Hepatocyte (in vitro differentiated cells): ENCODE measurements at places on chromosomes 1 and 21.

GRCh38 chr1:107358619-107359327 lies 217.9 kb downstream of the NTNG1 start:
- no peak for DNase-seq

- DNase-seq: no peak
These were observed 11.0 kb upstream of the FCGR2A start for GRCh38 chr1:161494091-161494735.

DNA sequence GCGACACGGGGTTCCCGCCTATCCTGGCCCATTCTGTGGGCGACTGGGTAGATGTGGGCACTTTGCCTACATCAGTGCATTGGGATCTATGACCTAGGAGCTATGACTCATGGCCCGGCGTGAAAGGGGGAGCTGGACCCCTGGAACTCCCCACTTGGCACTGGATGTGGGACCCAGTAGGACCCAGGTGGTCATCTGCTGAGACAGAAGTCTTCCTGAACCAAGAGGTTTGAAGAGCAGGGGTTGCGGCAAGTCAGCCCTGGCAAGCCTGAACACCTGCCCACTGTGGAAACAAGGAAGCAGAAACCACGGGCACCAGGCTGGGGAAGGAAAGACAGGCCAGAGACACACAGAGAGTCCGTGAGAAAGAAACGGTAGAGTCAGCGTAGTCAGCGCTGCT lies 656.7 kb downstream of the AJAP1 start:
- no peak for DNase-seq

DNA sequence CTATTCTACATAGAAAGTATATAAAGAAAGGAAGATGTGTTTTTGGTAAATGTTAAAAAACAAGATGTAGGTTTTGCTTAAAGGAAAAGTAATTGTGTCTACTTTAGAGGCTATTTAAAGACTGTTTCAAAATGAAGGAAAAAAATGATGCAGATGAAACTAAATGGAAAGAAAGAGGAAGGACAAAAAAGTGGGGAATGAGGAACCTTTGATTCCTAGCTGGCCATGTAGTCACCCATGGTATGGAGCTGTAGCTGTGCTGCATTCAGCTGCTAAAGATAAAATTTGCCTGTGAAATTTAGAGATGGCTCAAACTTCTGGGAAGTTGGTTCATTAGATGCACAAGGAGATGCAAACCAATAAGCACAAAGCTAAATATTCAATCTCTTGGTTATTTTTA lies 86.8 kb upstream of the SERBP1 start:
- DNase-seq: no peak

GRCh38 chr1:26607186-26607585 lies 77.6 kb downstream of the RPS6KA1 start:
- DNase-seq: no peak

DNA sequence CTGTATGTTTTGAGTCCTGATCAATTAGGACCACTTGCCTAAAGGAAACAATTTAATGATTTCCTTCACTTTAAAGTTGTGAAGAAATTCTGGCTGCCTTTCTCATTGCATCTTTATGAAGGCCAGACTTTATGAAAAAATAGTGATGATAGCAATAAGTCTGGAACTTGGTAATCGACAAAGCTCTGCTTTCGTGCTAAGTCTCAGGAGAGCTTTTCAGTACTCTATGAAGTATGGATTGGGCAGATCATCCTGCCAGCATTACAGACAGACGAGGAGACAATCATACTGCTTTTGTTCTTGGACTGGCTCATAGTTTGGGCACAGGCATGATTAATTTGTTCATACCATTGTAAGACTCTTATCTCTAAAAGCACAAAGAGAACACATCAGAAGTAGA lies 45.5 kb upstream of the KCNJ15 start:
- no peak for DNase-seq

DNA sequence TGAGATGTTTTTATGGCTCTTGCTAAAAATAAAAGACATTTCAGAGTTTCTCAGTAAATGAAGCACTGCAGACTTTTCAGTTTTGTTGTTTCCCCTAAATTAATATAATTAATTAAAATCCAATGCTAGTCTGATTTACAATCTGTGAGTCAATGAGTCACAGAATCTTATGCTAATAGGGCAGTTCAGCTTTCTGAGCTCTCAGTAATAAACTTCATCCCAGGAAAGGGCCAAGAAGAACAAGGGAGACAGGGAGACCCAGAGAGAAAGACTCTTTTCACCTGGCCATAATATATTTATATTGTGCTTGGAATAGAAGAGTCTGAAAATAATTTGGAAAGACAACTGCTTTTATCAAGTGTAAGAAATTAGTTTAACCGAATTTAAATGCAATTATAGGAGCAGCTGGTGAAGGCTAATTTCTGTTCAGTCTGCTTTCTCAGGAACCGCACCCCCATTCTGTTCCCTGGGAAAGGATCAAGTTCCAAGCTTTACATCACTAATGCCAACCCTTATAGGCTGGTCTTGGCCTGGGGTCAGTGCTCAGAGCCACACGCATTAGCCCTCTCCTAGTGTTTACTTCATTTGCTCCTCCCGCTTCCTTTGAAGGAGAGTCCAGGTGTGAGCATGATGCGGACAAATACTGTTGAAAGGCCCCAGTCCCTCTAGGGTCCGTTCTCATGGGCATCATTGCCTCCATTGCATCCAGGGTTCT lies 145.6 kb downstream of the ZBTB18 start:
- DNase-seq: no peak

GRCh38 chr1:235954306-235955283 lies 87.9 kb upstream of the LYST start:
- DNase-seq: no peak

GRCh38 chr1:10514490-10515235 lies 39.9 kb downstream of the PEX14 start:
- peak; percentile 59 for DNase-seq

GRCh38 chr21:43987509-43987908 lies 24.6 kb upstream of the TRAPPC10 start:
- DNase-seq: no peak

- no peak for DNase-seq
These were observed 17.8 kb downstream of the PAPPA2 start for GRCh38 chr1:176480750-176481149.

DNA sequence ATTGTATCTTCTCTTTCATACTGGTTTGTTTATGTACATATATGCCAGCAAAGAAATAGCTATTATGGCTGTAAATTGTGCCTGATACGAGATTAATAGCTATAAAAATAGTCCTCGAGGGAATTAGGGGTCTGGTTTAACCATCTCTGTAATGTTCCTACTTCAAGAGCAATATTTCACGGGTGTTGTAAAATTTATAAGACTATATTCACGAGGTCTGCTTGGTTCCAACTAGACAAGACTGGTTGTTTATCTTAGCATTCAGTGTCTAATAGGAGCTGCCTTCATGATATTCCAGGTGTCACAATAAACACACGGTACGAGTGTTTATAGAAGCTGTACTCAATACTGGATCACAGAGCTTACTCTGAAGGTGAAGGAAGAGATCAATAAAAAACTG lies 389.9 kb downstream of the SIPA1L2 start:
- no peak for DNase-seq

DNA sequence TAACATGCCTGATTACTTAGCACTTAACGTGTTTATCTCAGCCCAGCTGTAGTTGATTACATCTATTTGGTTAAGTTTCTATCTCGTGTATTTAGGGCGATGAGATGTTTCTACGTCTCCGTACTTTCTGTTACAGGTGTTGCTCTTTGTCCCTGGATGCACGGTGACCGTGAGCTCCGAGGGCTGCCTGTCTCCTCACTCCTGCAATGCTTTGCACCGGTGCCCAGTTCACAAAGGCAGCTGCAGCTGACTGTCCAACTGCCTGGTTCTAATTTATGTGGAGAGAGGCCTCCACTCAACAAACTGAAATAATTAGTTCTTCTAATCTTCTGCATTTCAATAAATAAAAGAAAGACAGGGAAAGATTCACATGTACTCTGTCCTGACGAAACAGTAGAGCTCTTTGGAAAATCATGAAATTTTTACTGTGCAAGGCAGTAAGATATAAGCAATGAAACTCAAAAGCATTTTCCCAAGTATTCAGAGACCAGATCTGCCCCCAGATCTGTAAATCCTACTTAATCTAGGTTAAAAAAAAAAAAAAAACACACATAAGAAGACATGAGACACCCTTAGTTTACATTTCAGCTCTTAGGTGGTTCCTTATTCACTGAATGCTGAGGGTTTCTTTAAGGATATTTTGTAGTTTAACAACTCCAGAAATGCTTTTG lies 108.2 kb downstream of the TGFBR3 start:
- peak; percentile 31 for DNase-seq

- DNase-seq: no peak
These were observed 48.6 kb downstream of the TMPRSS15 start for GRCh38 chr21:18354947-18355346.

- no peak for DNase-seq
These were observed 5.3 kb downstream of the LUZP1 start for GRCh38 chr1:23163395-23163794.

GRCh38 chr1:168824418-168825065 lies 95.5 kb upstream of the DPT start:
- DNase-seq: no peak

DNA sequence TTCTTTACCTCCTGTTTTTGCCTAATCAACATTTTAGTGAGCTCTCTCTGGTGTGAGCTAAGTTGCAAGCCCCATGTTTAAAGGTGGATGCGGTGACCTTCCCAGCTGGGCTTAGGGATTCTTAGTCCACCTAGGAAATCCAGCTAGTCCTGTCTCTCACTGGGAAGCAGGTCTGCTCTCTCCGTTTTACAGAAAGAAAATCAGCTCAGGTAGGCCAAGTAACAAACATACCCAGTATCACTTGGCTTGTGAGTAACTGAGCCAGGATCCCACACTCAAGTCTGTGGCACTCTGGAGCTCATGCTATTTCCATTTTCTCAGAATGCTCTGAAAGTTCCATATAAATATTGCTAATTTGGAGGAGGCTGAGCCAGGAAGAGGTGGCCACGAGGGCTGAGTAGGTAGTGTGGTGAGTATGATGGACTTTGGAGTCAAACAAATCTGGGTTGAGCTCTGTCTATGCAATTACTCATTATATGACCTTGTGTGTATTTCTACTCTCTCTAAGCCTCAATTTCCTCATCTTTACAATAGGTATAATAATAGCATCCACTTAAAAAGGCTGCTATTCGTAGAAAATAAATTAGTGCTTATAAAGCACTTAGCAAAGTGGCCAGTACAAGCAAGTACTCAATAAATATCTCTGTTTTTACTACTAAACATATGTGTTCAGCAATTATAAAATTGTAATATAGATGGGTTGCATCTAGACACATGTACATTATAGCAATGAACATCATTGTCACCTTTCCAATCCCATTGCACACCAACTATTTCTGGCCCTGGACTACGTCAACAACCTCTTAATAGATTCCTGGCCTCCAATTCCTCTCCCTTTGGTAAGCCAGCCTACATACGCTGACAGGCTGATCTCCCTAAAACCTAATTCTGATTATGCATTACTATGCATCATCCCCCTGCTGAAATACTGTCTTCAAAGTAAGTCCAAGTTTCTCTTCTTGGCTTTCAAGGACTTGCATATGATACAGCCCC lies 32.7 kb upstream of the DHCR24 start:
- DNase-seq: peak; percentile 43

GRCh38 chr1:59739111-59739510 lies 75.6 kb upstream of the HOOK1 start:
- DNase-seq: no peak

DNA sequence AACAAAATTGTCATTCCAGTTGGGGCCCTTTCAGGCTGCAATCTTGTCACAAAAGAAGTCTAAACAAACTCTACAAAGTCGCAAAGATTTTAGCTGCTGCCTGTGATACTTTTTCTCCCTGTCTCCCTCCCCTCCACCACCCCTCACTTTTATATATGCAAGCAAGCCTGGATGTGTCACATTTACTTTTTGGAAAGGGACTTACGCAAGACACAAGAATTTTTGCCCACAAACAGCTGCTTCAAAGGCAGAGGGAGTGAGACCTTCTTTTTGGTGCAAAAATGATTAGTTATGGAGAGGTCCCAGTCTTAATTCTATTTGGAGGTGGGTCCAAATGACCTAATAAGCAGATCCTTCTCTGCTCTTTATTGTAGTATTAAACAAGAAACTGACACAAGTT lies 22.9 kb upstream of the RALGPS2 start:
- no peak for DNase-seq

DNA sequence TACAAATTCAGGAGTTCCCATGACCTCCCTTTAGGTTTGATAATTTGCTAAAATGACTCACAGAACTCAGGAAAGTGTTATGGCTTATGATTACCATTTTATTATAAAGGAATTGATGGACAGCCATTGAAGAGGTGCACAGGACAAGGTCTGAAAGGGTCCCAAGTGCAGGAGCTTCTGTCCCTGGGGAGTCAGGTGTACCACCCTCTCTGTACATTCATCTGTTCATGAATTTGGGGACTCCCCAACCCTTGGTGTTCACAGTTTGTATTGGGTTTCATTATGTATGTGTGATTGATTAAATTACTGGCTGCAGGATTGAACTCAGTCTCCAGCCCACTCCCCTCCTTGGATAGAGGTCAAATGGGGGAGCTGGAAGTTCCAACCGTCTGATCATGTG lies 10.8 kb upstream of the IL10RB start:
- no peak for DNase-seq

GRCh38 chr1:194024659-194025058 lies 838.2 kb upstream of the B3GALT2 start:
- no peak for DNase-seq

GRCh38 chr1:210908257-210908656 lies 225.7 kb downstream of the KCNH1 start:
- DNase-seq: no peak

DNA sequence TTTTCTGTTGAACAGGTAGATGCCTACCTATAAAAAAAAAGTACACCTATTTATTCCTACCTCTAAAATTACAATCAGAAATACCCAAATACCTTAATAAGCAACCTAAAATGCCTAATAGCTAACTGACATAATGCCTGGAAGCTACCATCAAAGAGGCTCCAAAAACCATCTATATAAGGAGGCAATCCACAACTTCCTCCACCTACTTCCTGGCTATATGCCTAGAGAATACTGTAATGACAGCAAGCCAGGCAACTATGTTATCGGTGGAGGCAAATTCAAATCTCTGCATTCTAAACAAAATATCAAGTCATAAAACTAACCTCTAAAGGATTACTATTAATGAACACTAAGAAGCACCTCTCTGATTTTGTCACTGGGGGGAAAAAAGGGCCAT lies 10.1 kb downstream of the ZNF644 start:
- DNase-seq: no peak

- peak; percentile 26 for DNase-seq
These were observed 28.5 kb upstream of the KCNA2 start for GRCh38 chr1:110634455-110635311.

DNA sequence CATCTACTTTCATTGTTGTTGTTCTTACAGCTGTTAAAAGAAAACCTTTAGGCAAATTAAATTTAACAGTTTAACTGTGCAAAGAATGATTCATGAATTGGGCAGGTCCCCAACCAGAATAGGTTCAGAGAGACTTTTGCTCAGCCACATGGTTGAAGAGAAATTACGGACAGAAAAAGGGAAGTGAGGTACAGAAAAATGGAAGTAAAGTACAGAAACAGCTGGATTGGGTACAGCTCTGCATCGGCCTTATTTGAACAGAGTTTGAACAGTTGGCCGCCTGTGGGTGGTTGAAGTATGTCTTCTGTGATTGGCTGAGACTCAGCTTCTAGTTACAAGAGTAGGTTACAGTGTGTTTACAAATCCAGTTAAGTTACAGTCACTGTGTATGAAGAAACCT lies 210.1 kb downstream of the FGGY start:
- DNase-seq: no peak
